ENCODE measurements at places on chromosomes 4 and X. TPM values are rescaled to one million over a fixed set of nuclear protein-coding genes. Genes with fewer than 3 reads are reported as not detected.
A peak's percentile ranks its signal among the peaks of the same experiment; 100 is the strongest.

The TMEM31 gene
- 1.3 TPM for polyA plus RNA-seq

GRCh38 chr4:120065974-120066516 lies 603 bp downstream of the MAD2L1 start:
- DNase-seq, result no peak

DNA sequence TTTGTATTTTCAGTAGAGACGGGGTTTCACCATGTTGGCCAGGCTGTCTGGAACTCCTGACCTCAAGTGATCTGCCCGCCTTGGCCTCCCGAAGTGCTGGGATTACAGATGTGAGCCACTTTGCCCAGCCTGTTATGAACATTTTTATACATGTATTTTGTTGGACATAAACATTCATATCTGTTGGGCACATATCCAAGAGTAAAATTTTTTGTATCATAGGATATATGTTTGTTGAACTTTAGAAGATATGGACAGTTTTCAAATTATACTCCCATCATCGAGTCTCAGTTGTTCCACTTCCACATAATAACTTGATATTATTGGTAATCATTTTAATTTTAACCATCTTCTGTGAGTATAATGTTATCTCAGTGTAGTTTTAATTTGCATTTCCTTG lies 23.6 kb downstream of the GLRB start:
- no peak for DNase-seq

GRCh38 chr4:30172416-30172815 lies 547.8 kb upstream of the PCDH7 start:
- no peak for DNase-seq

- no peak for DNase-seq
Measured at GRCh38 chr4:26161030-26161824, 159.6 kb upstream of the RBPJ start.

DNA sequence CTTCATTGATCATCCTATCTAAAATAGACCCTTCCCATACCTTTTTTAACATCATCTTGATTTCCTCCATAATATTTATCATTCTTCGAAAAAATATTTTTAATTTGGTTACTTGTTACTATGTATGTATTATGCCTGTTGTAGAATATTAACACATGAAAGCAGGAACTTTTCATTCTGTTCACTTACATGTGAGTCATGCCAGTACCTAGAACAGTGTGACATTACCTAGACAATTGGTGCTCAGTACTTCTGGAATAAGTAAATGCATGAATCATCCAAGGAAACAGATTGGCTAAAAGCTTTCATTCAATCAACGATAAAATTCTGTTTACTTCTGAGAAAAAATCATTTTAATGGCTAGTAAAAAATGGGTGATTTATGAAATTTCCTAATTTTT lies 76.4 kb downstream of the CXXC4 start:
- no peak for DNase-seq

The LAMTOR3 gene
- polyA plus RNA-seq, result 104 TPM

DNA sequence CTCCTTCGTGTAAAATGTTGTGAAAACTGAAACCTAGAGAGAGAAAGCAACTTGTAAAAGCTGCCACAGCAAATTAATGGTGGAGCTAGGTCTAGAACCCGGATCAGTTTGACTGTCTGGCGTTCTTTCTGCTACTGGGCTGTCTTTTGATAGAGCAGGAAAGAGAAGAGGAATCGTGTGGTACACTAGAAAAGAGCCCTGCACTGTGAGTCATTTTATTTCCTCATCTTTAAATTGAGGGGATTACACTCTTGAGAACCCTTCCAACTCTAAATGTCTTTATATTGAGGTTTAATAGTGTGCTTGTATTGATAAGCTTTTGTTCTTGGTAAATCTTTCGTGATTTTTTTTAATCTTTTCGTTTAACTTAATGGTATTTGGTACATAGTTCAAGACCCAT lies 4.3 kb downstream of the WDR44 start:
- DNase-seq, result no peak

GRCh38 chrX:19624739-19625138 lies 109.4 kb upstream of the MAP3K15 start:
- DNase-seq, result no peak

DNA sequence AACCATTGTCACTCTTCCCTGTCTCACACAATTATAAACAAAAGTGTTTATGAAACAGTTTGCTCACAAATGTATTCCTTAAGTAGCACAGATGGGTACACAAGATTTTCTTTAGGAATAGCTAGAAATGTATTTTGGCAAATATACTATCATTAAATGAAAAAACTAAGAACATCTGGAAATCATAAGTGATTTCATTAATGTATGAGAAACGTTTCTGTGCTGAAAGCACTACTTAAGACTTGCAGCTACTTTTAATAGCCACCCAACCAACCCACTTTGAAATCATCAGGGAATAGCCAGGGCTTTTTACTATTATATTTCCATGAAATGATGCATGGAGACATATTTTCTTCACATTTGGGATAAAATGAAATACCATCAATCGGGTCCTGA lies 62.3 kb upstream of the NAP1L5 start:
- no peak for DNase-seq

- no peak for DNase-seq
Measured at GRCh38 chr4:2949782-2950125, 13.5 kb downstream of the NOP14 start.

DNA sequence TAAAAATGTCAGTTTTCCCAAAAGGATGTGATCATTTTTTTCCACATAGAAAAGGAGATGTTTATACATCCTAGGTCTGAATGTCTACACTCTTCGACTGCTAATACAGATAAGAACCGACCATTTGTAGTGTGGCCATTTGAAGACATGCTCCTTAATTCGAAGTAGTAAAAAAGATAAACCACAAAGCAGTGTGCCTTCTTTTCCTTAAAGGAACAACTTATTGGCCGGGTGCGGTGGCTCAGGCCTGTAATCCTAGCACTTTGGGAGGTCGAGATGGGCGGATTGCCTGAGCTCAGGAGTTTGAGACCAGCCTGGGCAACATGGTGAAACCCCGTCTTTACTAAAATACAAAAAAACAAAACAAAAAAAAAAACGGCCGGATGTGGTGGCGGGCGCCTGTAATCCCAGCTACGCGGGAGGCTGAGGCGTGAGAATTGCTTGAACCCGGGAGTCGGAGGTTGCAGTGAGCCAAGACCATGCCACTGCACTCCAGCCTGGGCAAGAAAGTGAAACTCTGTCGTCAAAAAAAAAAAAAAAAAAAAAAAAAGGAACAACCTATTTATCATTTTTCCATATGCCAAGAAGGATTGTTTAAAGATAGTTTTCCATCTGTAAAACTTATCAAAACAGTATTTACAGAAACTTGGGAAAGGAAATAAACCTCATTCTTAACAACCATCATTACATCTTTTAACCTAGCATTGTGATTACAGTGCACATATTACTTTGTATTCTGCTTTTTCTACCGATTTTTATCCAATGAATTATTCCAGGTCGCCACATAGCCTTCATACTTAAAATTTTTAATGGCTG lies 2.6 kb downstream of the INTS6L start:
- DNase-seq, result no peak

The NPY2R gene
- polyA plus RNA-seq, result 0.33 TPM

DNA sequence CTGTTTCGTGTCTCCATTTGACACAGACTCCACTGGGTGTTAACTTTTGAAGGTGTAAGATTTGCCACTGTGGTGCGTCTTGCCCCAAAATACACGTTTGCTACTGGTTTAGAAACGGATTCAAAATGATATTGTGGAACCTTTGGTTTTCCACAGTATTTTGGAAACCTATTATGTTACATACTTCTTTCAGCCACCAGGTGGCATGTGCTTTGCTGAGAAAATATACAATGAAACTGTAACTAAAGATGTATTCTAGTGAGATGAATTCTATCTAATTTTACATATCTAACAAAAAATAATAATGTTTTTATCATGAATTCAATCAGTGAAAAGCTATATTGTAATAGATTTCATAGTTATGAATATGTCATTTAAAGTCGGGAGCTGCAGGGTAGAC lies 28.4 kb upstream of the SLITRK4 start:
- no peak for DNase-seq

GRCh38 chr4:133151691-133152329 lies 2.7 kb downstream of the PCDH10 start:
- peak; percentile 24 for DNase-seq

DNA sequence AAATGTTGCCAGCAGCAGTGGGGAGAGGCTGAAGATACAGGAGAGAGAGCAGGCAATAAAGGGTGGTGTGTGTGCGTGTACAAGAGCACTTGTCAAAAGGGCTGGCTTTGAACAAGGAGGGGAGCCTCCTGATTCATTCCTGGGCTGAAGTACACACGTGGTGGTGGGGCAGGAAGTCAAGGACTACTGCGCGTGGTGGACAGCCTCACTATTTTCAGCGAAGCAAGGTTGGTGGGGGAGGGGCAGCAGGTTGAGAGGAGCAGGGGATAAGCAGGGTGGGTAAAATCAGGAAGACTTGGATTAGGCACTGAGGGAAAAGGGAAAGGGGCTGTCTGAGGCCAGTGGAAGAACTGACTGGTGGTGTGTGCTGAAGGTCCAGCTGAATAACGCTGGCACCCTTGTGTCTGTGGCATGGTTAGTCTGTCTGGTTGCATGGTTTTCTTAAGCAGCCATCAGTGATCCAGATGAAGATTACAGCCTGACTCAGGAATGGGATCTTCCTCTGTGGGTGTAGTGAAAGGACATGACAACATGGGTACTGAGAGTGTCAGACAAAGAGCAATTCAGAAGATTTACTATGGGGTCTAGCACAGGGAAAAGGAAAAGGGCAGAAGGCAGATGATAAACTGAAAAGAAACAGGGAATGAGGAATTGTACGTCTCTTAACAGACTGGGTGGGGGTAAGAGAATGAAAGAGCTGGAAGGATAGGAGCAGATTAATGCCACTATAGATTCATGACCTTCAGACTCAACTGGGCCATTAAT lies 149.8 kb downstream of the CHM start:
- no peak for DNase-seq

The GPRIN3 gene
- polyA plus RNA-seq, result 6.1 TPM
